Tibial nerve (tissue), 4 donors: ENCODE measurements at places on chromosomes 4 and X.

DNA sequence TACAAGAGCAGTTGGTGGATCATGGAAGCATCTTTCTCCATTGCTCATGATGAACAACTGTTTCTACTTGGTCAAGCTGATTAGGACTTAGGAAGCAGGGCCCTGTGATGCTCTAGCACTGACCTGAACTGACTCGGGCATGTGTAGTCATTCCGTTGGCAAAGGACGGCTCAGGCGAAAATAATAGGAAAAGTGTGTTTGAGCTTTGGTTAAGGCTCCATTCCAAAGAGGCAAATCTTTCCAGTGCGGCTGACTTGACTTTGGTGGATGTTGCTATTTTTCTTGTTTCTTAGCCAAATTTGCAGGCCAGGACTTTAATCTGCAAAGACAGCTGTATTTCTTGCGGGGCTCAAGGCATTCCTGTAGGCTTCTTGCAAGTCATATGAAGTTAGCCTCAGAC lies 39.5 kb downstream of the ZNF518B start:
- DNase-seq, result no peak

DNA sequence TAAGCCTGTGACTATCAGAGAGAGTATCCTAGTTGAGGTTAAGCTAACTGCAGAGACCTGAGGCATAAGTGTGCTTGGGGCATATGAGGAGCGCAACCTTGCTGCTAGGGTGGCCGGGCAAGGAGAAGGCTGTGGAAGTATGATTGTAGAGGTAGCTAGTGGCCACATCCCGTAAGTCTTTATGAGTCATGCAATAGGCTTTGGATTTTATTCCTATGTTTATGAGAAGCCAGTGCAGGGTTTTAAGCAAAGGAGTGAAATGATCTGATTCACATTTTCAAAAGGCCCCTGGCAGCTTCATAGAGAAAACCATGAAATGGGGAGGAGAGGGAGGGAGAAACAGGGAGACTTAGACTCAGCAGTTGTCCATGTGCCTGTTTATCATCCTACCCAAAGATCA lies 92.1 kb upstream of the WDFY3 start:
- no peak for DNase-seq

DNA sequence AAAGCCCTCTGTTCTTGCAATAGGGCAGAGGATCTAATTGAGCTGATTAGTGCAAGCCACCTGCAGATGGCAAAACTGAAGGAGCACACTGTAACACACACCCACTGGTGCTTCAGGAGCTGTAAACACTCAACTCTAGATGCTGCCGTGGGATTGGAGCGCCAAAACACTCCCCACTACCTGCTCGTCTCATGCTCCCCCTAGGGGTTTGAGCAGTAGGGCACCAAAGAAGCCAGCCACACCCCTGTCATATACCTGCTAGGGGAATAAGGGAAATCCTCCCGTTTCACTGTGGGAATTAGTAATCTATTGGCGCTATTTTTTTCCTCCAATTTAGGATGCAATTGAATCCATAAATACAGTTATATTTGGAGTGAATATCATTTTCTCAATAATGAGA lies 360.2 kb downstream of the GLUD2 start:
- no peak for DNase-seq

GRCh38 chr4:184624972-184625554 lies 24.2 kb downstream of the CASP3 start:
- DNase-seq, result no peak
